ENCODE measurements at places on chromosomes 16 and 17.

- DNase-seq: no peak
These were observed 14.4 kb downstream of the RIPOR1 start for GRCh38 chr16:67543036-67543435.

DNA sequence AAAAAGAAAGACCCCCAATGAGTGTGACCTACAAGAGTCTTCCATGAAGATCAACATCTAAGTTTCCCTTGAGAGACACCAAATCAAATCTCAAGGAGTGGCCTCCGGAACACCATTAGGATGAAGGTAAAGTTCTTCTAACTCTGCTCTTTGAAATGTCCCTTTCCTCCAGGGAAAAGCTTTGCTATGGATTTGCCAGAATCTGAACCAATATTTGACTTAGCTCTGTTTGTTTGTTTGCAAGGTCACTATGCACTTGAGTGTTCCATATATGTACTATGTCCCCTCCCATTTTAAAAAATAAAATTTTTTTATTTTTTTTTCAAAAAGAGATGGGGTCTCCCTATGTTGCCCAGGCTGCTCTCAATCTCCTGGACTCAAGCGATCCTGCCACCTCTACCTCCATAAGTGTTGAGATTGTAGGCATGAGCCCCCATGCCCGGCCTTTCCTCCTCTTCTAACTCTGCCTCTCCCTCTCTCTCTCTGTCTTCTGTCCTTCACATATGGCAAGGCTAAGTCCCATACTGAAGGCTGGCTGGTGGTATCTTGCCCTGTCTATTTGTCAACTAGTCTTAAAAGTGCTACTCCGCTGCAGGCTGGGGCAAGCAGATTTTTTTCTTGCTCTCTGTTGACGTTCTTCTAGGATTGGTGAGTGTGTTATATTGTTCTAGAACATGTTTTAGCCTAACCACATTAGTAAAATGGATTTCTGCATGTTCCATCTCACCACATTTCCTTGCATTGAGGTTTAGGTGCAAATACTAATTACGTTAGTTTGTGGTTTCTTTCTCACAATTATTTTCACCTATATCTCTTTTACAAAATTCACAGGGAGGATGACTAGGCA lies 276.7 kb upstream of the DYNLRB2 start:
- DNase-seq: peak; percentile 3

DNA sequence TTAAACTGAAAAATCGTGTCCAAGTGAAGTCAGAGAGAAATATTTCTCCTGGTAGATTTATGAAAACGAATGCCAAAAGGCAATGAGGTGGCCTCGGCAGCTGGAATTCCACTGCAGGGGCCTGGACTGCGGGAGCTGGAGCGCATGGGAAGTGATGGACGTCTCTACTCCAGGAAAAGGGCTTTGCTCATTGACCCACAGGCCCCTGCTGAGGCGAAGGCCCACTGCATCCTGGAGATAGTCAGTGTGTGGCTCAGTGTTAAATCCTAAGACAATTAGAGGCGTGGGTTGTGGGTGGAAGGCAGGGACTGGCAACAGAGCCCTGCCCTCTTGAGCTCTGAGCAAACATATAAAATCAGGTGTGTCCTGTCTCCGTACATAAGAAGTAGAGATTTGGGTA lies 191.4 kb downstream of the SLC39A11 start:
- no peak for DNase-seq

GRCh38 chr16:11093572-11094074 lies 149.3 kb downstream of the CLEC16A start:
- no peak for DNase-seq

DNA sequence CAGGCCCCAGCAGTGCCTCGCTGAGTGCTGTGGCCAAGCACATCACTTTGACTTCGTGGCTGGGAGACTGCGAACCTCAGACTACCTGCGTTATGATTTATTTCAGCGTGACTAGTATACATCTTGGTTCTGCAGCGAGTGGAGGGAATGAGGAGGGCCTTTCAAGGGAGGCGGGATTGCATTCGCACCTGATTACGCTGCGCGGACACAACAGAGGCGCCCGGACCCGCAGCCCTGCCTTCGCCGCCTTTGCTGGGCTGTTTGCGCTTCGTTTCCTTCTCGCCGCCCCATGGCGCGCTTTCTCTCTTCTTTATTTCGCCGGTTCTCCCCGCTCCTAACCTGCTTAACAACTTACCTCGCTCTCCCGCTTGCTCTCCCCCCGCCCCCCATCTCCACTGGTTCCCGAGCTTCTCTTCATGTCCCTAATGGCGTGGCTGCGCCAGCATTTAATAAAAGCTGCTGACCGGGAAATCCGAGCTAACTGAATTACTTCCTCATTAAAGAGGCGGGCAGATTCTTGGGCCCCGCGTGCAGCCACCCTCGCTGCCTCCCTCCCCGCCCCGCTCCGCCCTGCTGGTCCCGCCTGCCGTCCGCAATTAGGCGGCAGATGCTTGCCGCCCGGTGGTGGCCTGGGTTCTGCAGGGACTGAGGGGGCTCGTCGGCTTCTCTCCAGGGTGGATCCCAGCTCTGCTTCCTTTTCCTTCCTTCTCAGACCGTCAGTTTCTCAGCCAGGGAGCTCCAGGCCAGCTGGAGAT lies 257.6 kb upstream of the SDK2 start:
- DNase-seq: peak; percentile 89

GRCh38 chr17:50470426-50470825 lies 1.7 kb upstream of the CHAD start:
- no peak for DNase-seq

DNA sequence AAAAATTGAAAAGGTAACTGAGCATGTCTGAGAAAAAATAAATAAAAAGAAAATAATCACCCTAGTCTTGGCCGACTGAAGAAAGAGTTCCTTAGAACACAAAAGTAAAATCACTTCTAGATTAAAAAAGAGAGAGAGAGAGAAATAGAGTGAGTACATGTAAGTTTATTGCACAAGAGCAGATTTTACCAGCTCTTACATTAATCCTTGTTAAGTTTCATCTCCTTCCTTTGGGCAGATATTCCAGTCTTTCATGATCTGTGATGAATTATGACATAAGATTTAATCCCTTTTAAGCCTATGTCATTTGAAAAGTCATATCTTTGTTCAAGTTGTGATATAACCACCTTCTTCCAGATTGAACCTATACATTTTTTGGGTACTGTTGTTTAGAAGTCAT lies 54.8 kb downstream of the NFAT5 start:
- DNase-seq: no peak

DNA sequence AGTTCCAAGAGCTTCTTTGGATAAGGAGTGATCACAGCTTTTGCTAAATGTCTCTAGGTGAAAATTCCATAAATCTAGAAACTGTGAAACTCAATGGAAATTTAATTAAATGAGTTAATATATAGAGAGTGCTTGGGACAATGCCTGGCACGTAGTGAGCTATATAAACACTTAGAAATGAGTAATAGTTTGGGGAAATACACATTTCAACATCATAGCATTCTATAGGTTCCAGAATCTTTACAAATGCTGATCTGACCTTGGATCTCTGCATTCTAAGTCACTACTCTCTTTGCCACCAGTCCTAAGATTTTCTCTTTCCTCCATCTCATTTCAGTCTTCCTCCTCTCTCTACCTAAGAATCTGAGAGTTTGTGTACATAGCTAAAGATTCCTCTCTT lies 175.6 kb downstream of the SOX9 start:
- DNase-seq: no peak

DNA sequence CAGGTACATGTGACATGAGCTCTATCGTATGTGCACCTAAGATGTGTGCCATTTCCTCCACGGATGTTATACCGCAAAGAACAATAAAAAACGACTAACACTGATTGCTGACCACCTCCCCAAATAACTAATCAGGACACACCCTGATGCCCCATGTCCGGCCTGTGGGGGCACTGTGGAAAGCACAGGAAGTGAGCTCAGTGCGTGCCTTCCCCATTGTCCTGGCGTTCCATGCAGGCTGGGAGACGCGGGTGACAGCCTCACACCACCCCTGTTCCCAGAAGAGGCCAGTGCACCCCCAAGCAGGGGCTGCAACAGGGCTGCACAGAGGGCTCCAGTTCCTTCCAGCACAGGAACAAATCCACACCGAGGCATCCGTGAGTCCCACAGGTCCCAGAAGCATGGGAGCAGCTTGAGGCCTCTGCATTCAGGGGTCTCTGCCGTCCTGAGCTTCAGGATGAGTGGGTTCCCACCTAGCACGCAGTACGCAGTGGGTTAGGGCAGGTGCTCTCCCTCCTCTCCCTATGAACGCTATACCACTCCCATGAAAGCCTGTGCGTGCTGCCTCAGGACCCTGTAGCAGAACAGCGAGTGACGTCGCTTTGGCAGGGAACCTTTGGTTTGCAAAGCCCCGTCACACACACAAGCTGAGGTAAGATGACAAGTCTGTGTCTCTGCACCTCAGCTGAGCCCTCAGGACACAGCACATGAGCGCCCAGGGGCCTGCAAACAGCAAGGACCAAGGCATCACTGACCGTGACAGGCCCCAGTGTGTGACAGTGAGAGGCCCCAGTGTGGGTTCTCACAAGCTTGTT lies 117.7 kb downstream of the ZNF778 start:
- DNase-seq: no peak

- DNase-seq: peak; percentile 77
These were observed 533 bp downstream of the RASD1 start for GRCh38 chr17:17495536-17496188.

DNA sequence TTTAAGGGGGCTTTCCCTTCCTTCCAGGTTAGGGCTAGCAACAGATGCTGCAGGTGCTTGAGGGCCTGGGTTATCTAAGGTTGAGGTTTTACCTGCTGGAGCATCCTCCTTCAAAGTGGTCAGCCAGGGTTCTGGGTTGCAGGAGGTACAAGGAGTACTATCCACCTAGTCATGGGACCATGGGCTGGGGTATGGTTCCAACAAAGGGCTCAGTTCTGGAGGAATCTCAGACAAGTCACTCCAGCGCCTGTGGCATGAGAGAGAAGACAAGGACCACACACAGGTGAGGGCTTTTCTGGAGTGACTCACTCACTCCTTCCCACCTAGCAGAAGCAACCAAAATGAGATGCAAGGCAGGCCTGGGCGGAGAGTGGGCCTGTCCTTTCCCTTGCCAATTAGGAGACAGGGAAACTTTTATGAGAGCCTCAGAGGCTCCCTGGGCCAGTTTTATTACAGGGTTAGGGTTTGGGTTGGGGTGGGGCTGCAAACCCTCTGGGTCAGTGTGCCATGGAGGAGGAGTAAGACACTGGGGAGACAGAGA lies 2.2 kb downstream of the MYO19 start:
- DNase-seq: no peak

DNA sequence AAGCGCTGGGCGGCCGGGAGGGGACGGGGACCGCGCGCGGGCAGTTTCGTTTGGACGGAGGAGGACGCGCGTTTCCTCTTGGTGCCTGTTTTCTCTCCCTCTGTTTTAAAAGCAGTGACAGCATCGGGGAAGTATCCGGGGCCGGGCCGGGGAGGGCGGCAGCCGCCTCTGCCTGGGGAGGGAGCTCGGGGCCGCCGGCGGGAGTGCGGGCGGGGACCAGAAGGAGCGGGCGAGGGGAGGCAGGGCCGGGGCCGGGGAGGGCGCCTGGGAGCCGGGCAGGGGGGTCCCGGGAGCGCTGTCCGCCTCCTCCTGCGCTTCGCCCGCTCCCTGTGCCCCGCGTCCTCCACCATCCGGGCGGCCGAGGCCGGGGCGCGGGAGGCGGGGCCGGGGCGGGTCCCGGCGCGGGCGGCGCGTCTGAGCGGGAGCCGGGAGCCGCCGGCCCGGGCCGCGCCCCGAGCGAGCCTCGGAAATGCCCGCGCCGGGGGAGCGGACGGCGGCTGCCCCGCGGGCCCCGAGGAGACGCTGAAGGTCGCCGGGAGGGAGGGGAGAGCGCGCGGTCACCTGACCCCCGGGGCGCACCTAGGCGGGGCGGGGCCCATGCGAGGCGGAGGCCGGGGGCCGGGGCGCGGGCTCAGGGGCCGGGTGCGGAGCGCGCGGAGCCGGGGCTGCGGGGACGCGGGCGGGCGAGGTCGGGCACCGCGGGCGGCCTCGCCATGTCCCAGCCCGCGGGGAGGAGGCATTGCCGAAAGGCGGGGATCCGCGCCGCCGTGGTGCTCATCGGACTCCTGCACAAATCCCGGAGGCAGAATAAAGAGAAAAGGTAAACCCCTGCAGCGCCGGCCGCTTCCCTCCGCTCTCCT lies 57.3 kb downstream of the RAP1GAP2 start:
- DNase-seq: peak; percentile 76

DNA sequence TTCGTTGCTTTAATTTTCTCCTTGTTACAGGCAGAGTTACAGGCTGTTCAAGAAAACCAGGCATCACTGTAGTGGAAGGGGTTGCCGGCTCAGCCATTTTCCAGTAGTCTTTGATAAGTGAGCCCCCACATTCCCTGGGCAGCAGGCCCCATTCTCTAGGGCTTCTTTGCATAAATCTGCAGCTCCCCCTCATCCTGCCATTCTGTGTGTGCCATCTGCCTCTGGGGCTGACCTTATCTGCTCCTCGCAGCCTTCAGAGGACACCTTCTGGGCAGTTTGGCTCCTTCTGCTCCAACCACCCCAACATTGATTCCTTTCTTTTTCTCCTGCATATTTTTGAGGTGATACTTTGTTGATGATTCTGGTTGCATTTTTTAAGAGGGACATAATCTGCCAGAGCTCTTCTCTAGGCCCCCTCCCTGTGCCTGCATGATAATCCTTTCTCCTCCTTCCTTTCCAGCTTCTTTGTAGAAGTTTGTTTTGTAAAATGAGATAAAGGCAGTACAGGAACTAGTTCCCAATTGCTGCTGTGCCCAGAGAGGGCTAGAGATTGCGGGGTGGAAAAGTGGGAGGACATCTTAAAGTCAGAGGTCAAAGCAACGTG lies 17.1 kb downstream of the RND2 start:
- DNase-seq: no peak

GRCh38 chr17:44967026-44967906 lies 837 bp downstream of the C1QL1 start:
- DNase-seq: peak; percentile 46

- no peak for DNase-seq
These were observed 23.7 kb downstream of the IST1 start for GRCh38 chr16:71919035-71919434.

GRCh38 chr16:67865318-67865717 lies 7.5 kb upstream of the EDC4 start:
- DNase-seq: peak; percentile 73

DNA sequence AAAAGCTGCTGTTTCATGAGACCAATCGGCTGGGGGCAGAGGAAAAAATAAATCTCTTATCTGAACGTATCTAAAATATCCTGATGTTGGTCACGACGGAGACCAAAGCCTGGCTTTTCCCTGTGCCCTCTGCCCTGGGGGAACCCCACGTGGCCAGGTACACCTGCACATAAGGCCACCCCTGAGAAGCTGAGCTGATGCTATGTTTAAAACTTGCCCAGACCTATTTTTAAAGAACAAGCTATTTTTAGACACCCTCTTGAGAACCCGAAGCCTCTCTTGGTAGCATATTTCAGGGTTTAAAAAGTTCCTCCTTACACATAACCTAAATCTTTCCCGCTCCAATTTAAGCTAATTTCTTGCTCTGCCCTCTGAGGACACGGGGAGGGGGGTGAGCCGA lies 210.4 kb downstream of the GSG1L start:
- DNase-seq: no peak

Measured in DMS53 (cell line).